NCI-H1694 (cell line): ENCODE measurements at places on chromosomes 2 and 18.
A peak's percentile ranks its signal among the peaks of the same experiment; 100 is the strongest.

DNA sequence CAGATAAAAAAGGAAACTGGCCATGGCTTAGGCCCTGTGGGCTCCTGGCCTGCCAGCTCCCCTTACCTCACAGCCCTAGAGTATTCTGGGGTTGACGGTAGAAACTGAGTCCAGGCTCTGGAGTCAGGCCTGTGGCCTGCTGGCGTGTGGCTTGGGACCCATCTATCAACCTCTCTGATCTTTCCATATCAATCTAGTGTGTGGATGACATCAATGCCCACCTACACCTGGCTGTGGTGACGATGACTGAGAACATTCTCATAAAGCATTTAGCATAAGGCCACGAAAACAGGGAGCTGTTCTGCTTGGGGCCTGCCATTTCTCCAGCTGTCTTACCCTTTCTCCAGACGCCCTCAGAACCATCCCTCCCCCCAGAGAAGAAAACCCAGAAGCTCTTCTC is 17.9 kb downstream of the PCARE start:
- no peak for DNase-seq

GRCh38 chr2:235594041-235594440 is 100.2 kb downstream of the AGAP1 start:
- DNase-seq = peak; percentile 71

GRCh38 chr2:223062396-223062795 is 10.4 kb downstream of the KCNE4 start:
- DNase-seq = no peak

DNA sequence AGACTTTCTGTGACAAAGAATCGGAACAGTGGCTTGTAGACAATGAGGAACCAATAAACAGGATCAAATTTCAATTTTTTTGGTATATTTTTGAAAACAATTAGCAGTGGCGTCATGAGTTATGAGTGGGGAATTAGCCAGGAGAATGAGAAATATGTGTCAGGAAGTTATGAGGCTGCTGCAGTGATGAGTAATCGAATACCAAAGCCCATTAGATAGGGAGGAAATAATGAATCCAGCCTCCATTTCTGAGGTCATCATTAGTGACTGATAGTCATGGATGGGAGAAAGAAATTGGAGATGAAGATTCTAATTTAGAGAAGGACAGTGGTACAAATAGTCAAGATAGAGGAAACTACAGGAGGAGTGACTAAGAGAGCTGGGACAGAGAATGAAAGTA is 673.1 kb upstream of the VRK2 start:
- DNase-seq = no peak

DNA sequence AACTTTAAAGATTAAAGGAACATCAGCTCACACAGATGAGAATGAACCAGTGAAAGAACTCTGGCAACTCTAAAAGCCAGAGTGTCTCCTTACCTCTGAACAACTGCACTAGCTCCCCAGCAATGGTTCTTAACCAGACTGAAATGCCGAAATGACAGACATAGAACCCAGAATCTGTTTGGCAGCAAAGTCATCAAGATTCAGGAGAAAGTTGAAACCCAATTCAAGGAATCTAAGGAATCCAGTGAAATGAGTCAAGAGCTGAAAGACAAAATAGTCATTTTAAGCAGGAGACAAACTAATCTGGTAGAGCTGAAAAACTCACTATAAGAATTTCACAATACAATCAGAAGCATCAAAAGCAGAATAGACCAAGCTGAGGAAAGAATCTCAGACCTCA is 72.0 kb downstream of the STRADB start:
- DNase-seq = no peak

DNA sequence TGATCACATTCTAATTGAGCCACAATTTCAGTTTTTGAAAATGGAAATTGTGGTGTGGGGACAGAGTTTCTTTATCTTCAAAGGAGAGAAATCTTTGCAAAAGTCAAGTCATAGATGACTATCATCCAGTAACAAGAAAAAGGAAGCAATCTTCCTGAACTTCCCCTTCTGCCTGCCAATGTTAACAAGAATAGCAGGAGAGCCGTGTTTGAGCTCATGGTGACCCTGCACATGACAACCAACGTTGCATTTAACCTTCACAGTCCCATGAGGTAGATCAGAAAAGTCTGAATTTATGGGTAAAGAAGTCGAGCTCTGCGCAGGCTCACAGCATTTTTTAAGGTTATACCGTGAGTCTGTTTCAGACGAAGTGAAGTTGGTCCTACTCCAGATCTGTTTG is 454.9 kb downstream of the LPIN1 start:
- no peak for DNase-seq

DNA sequence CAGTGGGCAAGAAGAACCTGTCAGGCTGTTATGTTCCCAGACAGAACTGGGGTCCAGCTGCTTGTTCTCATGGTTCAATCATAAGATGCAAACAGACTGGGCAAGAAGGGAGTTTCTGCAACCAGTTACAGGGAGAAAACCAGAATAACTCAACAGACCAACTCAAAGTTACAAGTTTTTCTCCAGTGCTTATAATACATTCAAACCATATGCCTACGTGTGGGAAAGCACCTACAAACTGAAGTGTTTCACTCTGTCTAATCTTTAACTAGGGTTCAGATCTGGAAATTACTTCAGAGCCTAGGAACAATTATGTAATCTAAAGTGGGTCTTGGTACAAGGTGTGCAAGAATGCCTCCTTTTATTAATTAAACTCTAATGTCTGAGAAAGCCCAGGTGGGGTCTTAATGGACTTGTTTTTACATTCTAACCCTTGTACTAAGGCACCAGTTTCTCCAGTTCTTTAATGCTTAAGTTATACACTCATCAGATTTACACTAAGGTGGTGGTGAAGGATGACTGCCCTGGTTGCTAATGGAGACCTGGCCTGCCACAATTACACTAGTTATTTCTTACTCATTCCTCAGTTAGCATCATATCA is 951.9 kb downstream of the TSN start:
- DNase-seq = no peak

DNA sequence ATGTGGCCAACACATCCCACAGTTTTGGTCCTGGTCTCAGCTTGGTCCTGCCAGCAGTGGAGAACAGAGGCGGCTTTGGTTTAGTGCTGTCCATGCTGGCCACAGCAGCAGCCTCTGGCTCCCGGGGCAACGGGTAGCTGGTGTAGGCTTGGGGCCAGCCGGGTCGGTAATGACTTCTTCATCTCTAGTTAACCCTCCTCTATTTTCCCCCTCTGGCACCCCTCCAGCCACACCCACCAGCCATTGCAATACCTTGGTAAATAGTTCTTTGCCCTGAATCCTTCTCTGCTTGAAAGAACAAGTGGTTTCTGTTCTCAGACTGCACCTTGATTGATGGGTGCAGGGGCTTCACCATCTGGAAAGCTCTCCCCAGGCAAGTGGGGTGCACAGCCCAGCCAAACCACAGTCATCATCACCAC is 31.7 kb upstream of the ZNF396 start:
- DNase-seq = no peak

DNA sequence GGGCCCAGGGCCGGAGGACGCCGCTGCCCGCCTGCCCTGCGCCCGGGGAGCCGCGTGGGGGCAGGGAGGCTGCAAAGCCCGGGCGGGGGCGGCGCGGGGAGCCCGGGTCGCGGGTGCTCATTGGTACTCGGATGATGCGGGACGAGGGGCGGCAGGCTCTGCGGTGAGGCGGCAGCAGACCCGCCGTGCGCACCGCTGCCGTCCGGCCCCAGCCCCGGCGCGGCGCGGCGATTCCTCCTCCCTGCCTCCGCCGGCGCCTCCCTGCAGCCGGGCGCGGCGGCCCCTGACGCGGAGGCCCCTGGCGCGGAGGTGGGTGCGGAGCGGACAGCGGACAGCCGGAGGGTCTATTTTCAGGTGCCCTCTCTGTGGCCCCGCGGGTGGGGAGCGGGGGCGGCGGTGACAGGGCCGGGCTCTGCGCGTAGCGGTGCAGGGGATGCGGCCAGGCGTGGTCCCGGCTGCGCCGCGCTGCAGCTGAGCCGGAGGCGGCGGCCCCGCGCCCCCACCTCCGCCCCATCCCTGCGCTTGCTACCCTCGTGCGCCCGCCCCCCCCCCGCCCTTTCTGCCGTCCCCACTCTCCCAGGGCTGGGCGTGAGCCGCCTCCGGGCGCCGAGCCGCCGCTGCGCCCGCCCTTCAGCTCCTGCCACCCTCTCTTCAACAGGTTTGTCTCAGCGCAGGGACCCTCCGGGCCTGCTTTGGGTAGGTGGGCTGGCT is 640 bp downstream of the SPTBN1 start:
- peak; percentile 24 for DNase-seq

GRCh38 chr2:103898561-103898960 is 955.4 kb upstream of the POU3F3 start:
- DNase-seq = no peak

- no peak for DNase-seq
Measured at GRCh38 chr2:96205888-96206287, 2.7 kb downstream of the STARD7 start.

DNA sequence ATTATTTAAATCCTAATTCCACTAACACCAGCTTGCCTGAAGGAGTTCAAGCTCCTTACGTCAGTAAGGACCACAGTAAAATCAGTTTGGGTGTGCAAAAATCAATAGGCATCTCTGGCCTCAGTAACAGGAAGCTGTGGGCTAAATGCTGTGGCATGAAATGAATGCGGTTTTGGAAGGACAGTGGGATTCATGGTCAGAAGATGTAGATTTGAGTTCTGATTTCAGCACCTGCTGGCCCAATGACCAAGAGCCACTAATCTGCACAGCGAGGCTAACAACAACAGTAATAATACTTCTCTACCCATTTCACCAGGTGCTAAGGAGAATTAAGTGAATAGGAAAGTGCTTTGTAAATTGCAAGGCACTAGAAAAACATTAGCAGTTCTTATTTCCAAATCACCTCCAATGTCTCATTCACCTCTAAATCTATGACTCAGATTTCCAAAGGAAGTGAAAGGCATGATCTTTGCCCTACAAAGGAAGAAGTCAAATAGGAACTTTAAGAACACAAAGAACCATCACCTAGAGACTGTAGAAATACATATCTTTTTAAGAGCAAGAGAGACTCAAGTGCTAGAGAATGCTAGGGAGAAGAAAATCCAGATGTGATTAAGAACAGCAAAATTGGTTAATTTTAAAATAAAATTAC is 172.6 kb downstream of the ANKRD44 start:
- no peak for DNase-seq

GRCh38 chr2:151049746-151050145 is 211.9 kb downstream of the RBM43 start:
- DNase-seq = no peak

DNA sequence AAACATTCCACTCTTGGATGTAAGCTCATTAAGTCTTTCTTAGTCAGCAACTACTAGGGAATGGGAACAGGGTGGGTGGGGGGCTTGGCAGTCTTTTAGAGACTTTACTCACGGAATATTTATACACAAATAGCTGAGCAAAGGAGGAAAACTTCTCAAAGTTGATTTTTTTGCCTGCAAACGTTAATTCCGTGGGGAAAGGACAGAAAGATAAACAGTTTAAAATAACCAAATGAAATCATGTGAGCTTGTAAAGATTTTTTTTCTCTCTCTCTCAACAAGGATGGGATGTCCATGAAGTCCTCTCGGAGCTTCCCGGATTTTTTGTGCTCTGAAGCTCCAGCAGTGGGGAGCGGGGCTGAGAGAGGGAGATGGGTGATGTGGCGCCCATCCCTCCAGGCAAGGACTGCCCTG is 32.2 kb upstream of the MAT2A start:
- DNase-seq = no peak

- no peak for DNase-seq
Measured at GRCh38 chr2:40384233-40384632, 67.7 kb downstream of the SLC8A1 start.

- DNase-seq = no peak
Measured at GRCh38 chr18:22290004-22290403, 120.6 kb downstream of the GATA6 start.

DNA sequence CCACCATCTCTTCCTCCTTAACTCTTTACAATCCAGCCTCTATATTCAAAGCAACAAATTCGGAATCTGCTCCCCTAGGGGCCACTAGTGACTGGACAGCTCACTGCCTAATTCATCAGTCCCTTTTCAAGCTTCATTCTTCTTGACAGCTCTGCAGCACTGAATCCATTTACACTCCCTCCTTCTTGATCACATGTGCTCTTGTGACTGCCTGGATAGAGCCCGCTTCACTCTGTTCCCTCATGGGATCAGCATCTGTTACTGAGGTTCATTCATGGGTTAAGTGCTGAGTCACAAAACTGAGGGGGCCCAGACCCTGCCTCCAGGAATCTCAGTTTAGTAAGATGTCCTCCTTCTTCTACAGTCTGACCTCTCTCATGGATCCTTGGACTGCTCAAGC is 81.5 kb downstream of the CYRIA start:
- no peak for DNase-seq

DNA sequence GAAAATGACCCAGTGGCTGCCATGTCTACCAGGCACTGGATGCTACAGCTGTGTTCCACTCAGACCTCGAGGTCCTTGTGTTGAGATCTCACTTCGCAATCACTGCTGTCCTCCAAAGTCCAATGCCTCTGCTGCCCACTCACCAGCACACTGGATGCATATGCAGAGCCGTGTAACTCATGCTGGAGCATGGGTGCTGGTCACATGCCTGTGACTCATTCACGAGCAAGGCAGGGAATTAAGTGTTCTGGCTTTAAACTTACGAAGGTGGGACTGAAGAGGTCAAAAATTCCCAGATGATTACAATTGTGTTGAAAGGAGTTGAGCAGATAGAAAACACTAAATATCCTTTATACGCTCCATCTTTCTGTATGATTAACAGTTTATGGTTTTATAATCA is 417.5 kb downstream of the NUP35 start:
- no peak for DNase-seq

DNA sequence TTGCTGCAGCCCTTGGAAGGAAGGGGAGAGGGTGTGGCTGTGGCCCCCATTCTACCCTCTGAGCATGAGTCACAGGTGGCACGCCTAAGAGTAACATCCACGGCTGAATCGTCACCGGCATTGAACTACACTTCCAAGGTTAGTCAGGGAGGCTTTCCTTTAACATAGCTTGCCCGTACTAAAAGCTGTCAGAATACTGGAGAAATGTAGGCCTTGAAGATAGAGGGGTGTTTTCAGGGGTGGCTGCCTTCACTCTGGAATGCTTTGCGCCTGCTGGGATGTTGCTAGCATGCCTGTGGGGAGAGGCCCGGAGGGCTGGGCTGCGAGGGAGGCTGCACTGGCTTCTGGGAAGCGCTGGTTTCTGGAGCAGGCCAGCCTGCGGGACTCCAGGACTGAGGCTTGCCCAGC is 333.7 kb downstream of the AGAP1 start:
- DNase-seq = no peak

- no peak for DNase-seq
Measured at GRCh38 chr18:37864122-37864521, 298.5 kb upstream of the CELF4 start.
